ENCODE measurements at places on chromosomes 3 and 15. TPM values are rescaled to one million over a fixed set of nuclear protein-coding genes. Genes with fewer than 3 reads are reported as not detected.

KPNA1 gene
- 22.8 TPM for total RNA-seq

POPDC2 gene
- total RNA-seq = under 0.01 TPM

CRYGS gene
- total RNA-seq = 0.43 TPM

MITF gene
- total RNA-seq = 24.0 TPM

ZNF80 gene
- total RNA-seq = not detected

GOLGA8G gene
- total RNA-seq = under 0.01 TPM

CYFIP1 gene
- 82.9 TPM for total RNA-seq

CLDN16 gene
- total RNA-seq = under 0.01 TPM

KLHDC8B gene
- total RNA-seq = 23.3 TPM

GOLGA6A gene
- not detected for total RNA-seq

DNAJA4 gene
- 3.5 TPM for total RNA-seq

LEO1 gene
- 30.1 TPM for total RNA-seq

SPINK8 gene
- total RNA-seq = not detected

RETNLB gene
- not detected for total RNA-seq

SHC4 gene
- total RNA-seq = 1.8 TPM

ITPKA gene
- total RNA-seq = 0.92 TPM

GUCA1C gene
- total RNA-seq = not detected

CDHR4 gene
- under 0.01 TPM for total RNA-seq

NR1I2 gene
- not detected for total RNA-seq

SLC51B gene
- 2.0 TPM for total RNA-seq

CHDH gene
- under 0.01 TPM for total RNA-seq

PLSCR5 gene
- total RNA-seq = not detected

ADAMTSL3 gene
- 0.14 TPM for total RNA-seq

GALNT15 gene
- 20.2 TPM for total RNA-seq

SYNPR gene
- total RNA-seq = not detected

ZNF639 gene
- 35.4 TPM for total RNA-seq

VWA5B2 gene
- total RNA-seq = not detected

GOLGA8O gene
- total RNA-seq = 0.85 TPM

SNTN gene
- total RNA-seq = not detected

ATP13A4 gene
- total RNA-seq = 0.18 TPM

MEGF11 gene
- total RNA-seq = not detected

RNU6-1 gene
- total RNA-seq = not detected

SEC22A gene
- total RNA-seq = 38.8 TPM

IMPG2 gene
- 0.14 TPM for total RNA-seq

FBXL2 gene
- total RNA-seq = 9.8 TPM

CD96 gene
- total RNA-seq = 0.09 TPM

CCDC54 gene
- not detected for total RNA-seq

IP6K2 gene
- total RNA-seq = 38.3 TPM

C3orf22 gene
- not detected for total RNA-seq

CCRL2 gene
- 0.09 TPM for total RNA-seq

ALDH1A3 gene
- 51.5 TPM for total RNA-seq

GPR87 gene
- not detected for total RNA-seq

UCN2 gene
- total RNA-seq = 0.83 TPM

CTDSPL gene
- total RNA-seq = 22.2 TPM

IDH3A gene
- 29.0 TPM for total RNA-seq

CYP8B1 gene
- total RNA-seq = not detected

C2CD4A gene
- not detected for total RNA-seq

PPM1L gene
- total RNA-seq = 1.00 TPM

HLTF gene
- 40.6 TPM for total RNA-seq

FBXO40 gene
- not detected for total RNA-seq

BFSP2 gene
- total RNA-seq = not detected

CHRM5 gene
- under 0.01 TPM for total RNA-seq

P2RY13 gene
- not detected for total RNA-seq

P2RY14 gene
- total RNA-seq = 0.43 TPM

IL16 gene
- total RNA-seq = 1.6 TPM

AHSG gene
- not detected for total RNA-seq

All from smooth muscle cell of bladder (primary cell).